ENCODE measurements at places on chromosomes 13 and 19.

GRCh38 chr19:39187552-39187943, 9.2 kb upstream of the NCCRP1 start:
- DNase-seq: no peak

DNA sequence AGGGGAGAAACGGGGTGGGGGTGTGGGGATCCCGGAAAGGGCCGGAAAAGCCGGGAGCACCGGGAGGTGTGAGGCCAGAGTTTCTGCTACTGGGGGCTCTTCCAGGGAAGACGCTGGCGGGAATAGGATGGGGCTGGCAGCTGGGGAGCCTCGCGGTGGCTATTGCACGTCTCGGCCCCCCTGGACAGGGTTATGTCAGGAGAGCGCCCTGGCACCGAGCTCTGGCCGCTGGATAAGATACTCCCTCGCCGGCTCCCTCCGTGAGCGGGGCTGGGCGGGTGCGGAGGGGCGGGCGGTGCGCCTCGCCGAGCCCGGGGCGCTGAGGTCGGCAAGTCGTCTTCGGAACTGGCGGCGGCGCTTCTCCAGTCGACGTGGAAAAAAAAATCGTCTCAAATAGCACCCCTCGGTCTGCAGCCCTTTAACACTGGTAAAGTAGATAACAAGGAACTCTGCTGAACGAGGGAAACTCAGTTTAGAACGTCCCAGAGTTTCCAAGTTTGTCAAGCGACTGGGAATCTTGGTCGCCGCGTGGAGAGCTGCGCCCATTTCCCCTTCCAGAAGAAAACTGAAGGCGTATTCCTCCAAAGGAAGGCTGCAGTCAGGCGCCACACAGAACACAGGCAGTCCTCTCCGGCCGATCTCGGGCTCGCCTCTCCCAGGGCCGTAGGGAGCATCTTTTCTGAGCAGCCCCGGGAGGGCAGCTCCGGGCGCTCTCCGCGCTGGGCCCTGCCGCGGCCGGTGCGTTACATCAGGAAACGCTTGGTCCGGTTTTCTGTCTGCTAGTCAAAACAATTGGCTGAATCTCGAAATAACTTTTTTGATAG, 115.1 kb downstream of the KCNRG start:
- DNase-seq: peak; percentile 55

- DNase-seq: no peak
Observed at GRCh38 chr13:51856027-51856736, 5.6 kb upstream of the CCDC70 start.

- no peak for DNase-seq
Observed at GRCh38 chr19:14459703-14460102, 15.5 kb downstream of the PTGER1 start.

DNA sequence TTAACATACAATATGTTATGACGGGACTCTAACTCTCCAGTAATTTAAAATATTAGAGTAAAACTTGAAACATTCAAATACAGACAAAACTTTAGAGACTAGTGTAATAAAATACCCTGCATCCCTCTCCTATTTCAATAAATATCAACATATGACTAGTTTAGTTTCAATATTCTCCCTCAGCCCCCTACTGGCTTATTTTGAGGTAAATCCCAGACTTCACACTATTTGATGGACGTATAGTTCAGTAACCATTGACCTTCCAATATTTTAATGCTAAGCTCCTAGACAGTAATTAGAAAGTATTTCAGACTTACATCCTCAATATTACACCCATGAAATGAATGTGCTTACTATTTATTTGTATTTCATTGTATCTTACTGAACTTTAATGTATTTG, 180.7 kb upstream of the STARD13 start:
- DNase-seq: no peak

DNA sequence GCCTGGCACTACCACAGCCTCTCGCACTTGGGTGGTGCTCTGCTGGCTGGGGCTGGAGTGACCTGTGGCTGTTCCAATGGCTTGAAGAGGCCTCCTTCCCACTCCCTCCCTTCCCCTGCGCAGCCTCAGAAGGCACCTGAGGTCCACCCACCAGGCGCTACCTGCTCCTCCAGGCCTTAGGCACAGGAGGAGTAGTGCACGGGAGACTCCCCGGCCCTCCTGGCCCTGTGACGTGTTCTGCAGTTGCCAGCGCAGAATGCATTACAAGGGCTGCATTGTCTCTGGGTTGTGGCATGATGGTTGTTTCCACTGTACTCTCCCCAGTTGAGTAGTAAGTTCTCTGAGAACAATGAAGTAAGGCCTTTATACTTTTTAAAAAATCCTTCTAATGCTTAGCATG, 128.6 kb downstream of the TEX29 start:
- no peak for DNase-seq

DNA sequence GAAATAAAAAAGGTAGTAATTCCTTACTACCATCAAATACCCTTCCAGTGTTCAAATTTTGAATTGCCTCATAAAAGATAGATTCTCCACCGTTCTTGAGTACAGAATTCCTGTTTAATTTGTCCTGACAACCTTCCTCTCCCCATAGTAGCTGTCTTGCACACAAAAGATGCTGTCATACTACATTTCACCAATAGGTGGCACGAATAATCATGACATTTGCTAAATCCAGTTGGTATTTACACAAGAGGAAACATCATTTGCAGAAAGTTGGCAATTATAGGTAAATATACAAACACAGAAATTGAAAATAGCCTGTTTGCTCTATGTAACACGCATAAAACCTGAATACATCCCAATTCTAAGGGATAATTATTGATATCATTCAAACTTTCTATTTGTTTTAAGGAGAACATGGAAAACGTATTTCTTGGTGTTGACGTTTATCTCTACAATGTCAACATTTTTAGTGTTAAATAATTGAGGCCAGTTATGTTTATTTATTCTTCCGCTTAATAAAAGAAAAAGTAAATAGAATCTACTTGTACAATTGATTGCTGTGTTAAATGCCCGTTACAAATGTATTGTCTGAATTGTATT, 58.3 kb upstream of the CLDN10 start:
- DNase-seq: no peak

DNA sequence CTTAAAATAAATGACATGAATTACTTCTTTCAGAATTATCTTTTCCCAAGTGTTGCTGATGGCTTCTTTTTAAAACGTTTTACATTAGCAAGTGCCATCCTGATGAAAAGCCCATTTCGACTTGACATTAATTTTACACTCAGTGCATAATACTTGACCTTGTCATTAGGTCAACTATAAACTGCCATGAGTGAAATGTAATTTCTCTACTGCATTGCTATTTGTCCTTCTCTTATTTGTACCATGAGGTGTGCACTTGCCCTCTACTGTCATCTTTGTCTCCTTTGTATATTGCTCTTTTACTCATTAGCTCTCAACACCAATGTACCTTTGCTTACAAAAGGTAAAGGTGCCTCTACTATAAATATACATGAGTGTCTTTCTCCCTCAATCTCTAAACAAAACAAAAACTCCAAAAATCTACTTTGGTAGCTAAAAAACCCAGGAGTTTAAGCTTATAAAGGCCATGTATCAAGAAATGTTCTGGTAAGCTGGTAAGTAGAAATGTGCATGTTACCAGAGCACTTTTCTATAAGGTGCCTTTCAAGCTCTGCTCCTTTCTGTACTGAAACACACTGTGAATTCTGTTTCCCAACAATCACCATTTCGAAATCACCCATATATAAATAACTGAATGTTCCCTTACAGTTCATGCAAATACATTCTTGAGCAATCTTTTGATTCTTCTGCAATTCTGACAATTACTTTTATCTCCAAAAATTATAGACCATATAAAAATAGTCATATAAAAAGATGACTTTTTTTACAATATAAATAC, 351.4 kb downstream of the SLITRK5 start:
- no peak for DNase-seq

- DNase-seq: peak; percentile 80
Observed at GRCh38 chr19:48674921-48675824, 2.4 kb upstream of the NTN5 start.

- no peak for DNase-seq
Observed at GRCh38 chr13:107427536-107427935, 787.8 kb downstream of the LIG4 start.

DNA sequence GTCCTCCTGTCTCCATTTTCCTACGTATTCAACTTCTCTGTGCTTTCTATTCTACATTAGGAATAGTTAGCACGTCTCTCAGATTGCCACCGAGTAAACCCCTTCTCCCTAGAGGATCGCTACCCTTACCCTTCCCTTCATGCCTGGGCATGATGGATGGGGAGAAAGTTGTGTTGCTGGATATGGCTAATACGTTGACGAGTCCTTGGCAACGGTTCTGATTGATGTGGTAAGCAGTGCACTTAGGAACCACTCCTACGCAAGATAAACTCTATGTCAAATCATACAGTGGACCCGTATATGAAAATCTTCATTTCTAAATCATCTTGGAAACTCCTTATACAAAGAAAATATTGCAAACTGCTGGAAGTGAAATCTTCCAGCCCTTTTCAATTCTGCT, 224.5 kb downstream of the EFNB2 start:
- DNase-seq: no peak

GRCh38 chr13:24627090-24627714, 53.0 kb upstream of the ATP12A start:
- no peak for DNase-seq
